ENCODE measurements at places on chromosomes 4 and X.

DNA sequence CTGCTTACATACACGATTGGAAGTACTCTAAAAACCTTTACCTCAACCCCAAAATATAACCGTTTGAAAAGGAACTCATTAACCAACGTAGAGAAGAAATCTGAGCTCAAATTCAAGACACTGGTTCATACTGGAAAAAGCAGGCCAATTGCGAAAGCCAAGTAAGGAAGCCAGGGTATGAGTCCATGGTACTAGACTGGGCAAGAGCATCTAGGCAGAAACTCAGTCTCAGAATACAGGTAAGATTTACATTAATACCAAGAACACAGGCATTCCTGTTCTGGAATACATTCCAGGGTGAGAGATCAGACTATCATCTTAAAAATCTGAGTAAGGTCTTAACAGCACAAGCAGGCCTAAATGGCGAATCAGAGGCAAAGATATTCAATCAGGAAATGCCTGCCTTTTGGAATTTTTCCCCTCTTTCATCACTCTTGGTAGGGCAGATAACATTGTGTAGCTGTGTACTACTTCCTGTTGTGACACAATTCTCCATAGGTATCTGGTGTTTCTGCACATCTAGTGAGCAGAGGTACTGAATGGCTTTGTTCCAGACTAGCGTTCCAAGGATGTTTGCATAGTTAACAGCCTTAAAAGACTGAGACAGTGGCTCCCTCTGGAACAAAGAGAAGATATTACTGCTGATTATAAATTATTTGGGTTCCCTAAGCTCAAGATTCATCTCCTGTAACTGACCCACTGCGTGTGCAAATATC lies 311.3 kb downstream of the PCDH19 start:
- no peak for DNase-seq

DNA sequence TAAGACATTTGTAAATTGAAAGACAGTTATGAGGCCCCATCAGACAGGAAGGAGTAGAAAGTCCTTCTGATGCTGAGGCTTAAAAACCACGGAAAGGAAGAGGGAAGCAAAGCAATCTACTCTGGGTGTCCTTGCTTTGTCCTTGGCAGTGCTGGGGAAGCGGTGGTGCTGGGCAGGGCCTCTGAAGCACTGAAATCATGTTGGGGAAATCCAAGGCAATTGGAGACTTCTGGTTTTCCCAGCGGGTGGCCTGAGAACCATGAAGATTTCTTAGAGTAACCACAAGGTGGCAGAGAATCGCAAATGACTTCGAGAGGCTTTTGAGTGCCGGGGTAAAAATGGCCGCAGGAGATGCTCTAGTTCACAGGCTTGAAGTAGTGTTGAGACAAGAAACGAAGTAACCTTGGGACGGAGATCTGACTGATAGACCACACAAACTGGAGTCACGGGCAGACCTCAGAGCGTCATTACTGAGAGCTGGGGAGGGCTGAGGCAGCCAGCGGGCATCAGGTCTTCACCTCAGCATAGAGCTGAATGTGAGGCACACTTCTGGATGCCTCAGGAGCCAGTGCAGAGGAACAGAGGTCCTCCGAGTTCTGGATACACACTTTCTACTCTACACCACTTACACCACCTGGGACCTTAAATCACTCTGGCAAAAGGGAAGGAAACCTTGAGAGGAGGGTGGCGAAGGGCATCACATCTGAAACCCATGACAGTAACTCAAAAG lies 130.7 kb upstream of the GPRIN3 start:
- DNase-seq, result peak; percentile 52

GRCh38 chr4:24876431-24876830 lies 36.4 kb downstream of the CCDC149 start:
- no peak for DNase-seq

- no peak for DNase-seq
Measured at GRCh38 chr4:384311-385010, 46.8 kb downstream of the ZNF141 start.

- DNase-seq, result peak; percentile 81
Measured at GRCh38 chrX:119692191-119693039, 553 bp downstream of the SEPTIN6 start.

DNA sequence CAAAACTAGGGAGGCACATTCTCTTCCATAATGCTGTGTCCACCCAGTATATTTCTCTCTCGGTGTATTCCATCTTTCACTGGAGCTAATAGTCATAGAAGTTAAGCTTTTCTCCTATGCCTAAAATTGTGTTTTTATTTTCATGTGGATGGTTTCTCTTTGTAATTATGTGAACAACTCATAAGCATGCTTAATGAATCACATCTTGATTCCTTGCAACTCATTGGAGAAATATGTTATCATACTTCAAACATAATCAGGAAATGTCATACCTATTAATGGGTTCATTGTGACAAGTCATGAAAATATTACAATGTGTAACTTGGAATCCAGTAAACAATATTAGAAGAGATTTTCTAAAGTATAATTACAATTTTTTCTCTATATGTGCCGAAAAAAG lies 186.3 kb downstream of the SLC7A11 start:
- DNase-seq, result no peak

DNA sequence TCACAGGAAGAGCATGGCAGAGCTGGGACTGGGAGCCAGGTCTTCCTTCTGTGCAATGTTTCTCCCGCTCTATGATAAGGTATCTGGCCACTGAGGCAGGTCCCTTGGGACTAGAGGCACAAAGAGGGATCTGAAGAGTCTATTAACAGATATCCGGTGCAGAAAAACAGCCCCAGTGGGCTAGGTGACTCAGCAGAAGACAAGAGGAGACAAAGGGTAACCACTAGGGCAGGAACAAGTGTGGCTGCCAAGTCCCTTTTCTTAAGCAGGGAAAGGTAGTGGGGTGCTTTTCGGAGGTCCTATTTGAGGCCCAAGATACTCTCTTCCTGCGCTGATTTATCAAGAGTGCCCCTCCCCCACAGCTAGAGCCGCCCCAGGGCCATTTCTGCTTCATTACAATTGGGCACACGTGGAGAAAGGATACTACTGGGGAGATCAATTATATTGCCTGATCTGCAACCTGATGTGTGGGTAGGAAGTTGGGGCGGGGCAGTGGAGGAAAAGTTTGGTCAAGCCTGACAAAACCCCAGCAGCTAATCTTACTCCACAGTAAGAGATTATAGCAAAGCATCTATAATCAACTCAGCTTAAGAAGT lies at the start of gene DGAT2L6:
Gene DGAT2L6, plus strand, starts transcription at position 546 of the 596 bp plus-strand sequence. CDS start 100 bp downstream, outside the sequence.
- no peak for DNase-seq
